Transverse colon (tissue), 4 donors: ENCODE measurements at places on chromosomes 12 and 14.
A peak's percentile ranks its signal among the peaks of the same experiment; 100 is the strongest.

GRCh38 chr12:110421701-110422100, 18.2 kb upstream of the ANAPC7 start:
- DNase-seq: no peak
- H3K4me1 ChIP-seq: peaks cover 3% of the 10 kb centered on the region
- H3K36me3 ChIP-seq: no peaks in the 10 kb centered on the region
- H3K4me3 ChIP-seq: no peak overlapping the region
- peak overlapping the region; percentile 48 for H3K27ac ChIP-seq

DNA sequence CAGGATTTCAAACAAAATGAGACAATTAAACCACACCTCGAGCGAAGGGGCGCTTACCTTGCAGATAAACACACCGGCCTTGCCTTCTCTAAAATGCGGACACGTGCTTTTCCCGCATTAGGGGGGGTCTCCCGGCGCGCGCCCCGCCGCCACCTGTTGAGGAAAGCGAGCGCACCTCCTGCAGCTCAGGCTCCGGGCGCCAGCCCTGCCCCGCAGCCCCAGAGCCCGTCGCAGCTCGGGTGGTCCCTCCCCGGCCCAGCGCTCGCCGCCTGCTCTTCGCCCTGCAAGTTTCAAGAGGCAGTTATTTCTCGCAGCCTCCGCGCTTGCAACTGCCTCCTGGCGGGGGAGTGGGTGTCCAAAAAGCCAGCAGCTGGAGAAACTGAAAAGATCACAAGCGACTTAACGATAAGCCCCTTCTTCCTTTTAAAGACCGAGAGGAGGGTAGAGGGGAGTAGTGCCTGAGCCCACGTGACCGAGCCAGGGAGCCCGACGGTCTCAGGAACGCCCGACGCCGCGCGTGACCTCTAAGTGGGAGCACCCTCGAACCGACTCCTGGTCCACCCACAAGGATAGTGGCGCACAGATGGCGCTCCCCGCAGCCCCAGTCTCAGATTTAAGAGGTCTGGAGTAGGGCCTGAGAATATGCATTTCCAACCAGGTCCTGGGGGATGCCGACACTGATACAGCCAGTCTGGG, at the start of gene ESR2:
TSS of gene ESR2 (minus strand) at position 396 of the 696 bp plus-strand sequence. CDS start 11,386 bp downstream, outside the sequence.
- no peaks in the 10 kb centered on the region for H3K36me3 ChIP-seq
- H3K4me3 ChIP-seq: peak within 1 kb of the TSS; percentile 41
- peaks cover 15% of the 10 kb centered on the region for H3K4me1 ChIP-seq
- peak; percentile 37 for DNase-seq
- peaks cover 45% of the 10 kb centered on the region for H3K27me3 ChIP-seq
- H3K27ac ChIP-seq: peak within 1 kb of the TSS; percentile 49

DNA sequence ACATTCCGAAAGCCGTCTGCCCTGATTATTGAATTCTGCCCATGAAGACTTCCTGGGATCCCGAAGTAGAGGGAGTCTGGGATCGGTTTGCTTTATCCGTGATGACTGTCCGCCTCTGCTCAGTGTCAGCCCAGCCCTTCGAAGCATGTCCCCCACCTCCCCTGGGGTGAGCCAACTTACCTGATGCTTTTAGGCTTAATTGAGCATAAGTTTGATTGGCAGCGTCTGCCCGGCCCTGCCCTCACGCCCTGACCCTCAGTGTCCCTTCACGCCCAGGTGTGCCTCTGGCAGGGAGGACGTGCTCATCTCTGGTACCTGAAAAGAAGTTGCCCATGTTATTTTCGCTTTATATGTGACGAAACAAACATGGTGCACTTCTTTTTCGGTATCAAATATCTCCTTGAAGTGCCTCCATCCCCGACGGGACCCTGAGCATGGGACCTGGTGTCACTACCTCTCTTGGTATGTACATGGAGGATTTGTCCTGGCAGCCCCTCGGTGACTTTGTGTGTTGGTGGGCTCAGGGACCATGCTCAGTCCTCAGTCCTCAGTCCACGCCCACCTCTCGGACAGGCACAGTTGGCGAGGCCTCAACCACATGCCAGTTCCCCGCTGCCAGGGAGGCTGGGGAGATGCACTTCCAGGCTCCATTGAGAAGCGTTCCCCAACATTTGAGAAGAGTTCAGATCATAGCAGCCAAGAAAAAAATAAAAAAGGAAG, 130.1 kb upstream of the RTL1 start:
- H3K4me3 ChIP-seq: no peak overlapping the region
- H3K27ac ChIP-seq: no peak overlapping the region
- DNase-seq: no peak
- no peaks in the 10 kb centered on the region for H3K36me3 ChIP-seq

DNA sequence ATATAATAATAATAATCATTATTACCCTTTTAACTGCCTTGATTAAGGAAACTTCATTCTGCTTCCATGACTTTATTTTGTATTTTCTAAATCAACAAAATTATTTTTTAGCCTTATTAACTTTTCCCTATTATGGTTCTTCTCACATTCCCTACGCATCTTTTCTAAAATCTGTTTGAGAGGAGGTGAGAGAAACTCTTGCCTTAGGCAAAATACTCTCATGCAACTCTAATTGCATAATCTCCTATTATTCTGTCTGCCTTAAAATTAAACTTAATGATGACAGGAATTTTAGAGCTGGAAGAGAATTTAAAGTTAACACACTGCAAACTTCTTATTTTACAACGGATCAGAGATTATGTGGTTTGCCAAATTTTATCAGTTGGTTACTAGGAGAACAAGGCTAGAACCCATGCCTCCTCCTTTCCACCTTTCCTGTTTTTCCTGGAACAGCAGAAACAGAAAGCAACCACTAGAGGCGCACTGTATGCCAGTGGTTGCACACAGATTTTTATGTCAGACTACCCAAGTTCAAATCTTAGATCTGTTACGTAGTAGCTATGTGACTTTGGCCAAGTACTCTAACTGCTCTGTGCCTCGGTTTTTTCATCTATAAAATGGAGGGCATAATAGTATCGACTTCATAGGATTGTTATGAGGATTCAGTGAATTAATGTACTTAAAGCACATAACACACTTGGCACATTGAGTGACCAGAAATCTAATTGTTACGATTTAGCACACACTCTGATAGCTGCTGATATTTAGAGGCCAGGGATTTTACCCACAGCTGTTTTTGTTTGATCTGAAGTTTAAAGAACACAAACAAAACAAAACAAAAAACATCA, 4.3 kb upstream of the BRMS1L start:
- H3K27me3 ChIP-seq: no peaks in the 10 kb centered on the region
- no peak overlapping the region for H3K4me3 ChIP-seq
- no peaks in the 10 kb centered on the region for H3K4me1 ChIP-seq
- no peaks in the 10 kb centered on the region for H3K36me3 ChIP-seq
- no peak overlapping the region for H3K27ac ChIP-seq

GRCh38 chr14:85442996-85443395, 86.9 kb upstream of the FLRT2 start:
- H3K4me1 ChIP-seq: no peaks in the 10 kb centered on the region
- H3K4me3 ChIP-seq: no peak overlapping the region
- no peaks in the 10 kb centered on the region for H3K27me3 ChIP-seq
- H3K36me3 ChIP-seq: no peaks in the 10 kb centered on the region
- no peak for DNase-seq

DNA sequence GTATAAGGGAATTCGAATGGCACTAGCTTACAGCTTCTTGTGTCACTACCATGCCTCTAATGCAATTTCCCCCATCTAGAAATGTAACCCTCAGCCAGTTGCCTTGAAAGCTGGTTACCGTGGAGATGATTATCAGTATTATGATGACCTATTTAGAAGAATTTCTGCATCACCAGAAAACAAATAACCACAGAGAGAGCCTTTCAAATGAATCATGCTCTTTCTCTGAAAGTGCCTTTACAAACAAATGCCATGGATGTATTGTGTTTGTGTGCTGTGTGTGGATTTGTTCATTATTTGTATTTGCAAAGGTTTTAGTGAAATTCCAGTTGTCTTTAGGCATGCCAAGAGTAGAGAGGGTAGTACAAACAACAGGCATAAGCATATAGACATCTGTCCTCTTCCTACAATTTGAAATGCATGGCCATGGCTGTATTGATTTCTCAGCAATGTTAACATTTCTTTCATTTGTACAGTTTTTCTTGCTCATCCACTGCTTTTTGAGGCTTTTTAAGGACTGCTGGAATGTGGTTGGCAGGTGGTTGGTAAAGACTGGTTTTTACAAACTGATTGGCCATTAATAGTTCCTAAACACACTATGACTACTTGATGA, 266.5 kb downstream of the PAWR start:
- no peak overlapping the region for H3K4me3 ChIP-seq
- H3K27ac ChIP-seq: no peak overlapping the region
- DNase-seq: no peak
- H3K27me3 ChIP-seq: no peaks in the 10 kb centered on the region

DNA sequence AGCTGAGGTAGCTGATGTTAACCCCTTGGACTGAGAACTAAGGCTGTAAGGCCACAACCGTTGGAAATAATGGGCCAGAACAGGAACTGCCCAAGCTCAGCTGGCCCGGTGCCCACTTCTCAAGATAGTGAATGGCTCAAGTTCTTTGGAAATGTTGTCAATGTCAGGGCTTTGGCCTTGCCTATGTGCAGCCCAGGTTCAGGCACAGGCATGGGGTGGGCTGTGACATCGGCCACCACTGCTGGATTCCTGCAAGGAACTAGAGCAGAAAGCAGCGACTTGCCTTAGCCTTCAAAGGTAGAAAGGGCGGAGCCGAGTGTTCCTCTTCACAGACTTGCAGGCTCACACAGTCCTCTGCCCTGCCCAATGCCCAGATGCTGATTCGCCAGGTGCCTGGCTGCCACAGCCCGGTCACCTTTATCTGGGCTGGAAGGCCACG, 291.2 kb downstream of the ZFP36L1 start:
- H3K36me3 ChIP-seq: no peaks in the 10 kb centered on the region
- no peak for DNase-seq
- H3K4me3 ChIP-seq: no peak overlapping the region
- no peak overlapping the region for H3K27ac ChIP-seq
- no peaks in the 10 kb centered on the region for H3K27me3 ChIP-seq

- H3K27ac ChIP-seq: no peak overlapping the region
- no peaks in the 10 kb centered on the region for H3K4me1 ChIP-seq
- H3K27me3 ChIP-seq: no peaks in the 10 kb centered on the region
- H3K36me3 ChIP-seq: no peaks in the 10 kb centered on the region
Observed at GRCh38 chr14:99721792-99722516, 37.9 kb downstream of the CYP46A1 start.

DNA sequence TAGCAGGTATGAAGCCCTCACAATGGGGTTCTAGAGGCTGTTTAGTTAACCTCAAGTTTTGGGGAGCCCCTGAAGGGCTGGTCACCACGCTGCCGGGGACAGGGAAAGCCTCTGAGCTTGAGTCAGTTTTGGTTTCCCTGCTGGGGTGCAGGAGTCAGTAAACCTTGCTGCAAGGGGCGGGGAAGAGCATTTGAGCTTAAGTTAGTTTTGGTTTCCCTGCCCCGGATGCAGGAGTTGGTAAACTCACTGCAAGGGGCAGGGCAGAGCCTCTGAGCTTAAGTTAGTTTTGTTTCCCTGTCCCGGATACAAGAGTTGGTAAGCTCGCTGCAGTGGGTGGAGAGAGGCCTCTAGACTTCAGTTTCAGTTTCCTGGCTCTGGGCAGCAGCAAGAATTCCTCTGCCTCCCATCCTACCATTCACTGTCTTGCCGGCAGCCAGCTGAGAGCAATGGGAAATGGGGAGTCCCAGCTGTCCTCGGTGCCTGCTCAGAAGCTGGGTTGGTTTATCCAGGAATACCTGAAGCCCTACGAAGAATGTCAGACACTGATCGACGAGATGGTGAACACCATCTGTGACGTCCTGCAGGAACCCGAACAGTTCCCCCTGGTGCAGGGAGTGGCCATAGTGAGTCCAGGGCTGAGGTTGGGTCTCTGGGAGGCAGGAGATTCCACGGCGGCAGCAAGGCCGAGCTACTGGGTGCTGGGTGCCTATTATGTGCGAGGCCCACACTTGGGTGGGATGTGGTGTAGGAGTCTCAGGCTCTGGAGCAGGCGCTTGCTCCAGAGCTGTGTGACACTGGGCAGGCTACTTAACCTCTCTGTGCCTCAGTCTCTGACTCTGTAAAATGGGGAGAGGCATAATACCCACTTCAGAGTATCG, at the start of gene OAS2:
TSS of gene OAS2 (plus strand) at position 357 of the 878 bp plus-strand sequence. CDS start at position 447, 90 bp downstream.
- H3K36me3 ChIP-seq: no peaks in the 10 kb centered on the region
- H3K4me3 ChIP-seq: peak within 1 kb of the TSS; percentile 46
- peak; percentile 80 for DNase-seq
- no peaks in the 10 kb centered on the region for H3K4me1 ChIP-seq

GRCh38 chr14:61663312-61663979, 31.9 kb upstream of the HIF1A start:
- H3K27ac ChIP-seq: no peak overlapping the region
- no peak overlapping the region for H3K4me3 ChIP-seq
- H3K27me3 ChIP-seq: no peaks in the 10 kb centered on the region

- H3K4me1 ChIP-seq: no peaks in the 10 kb centered on the region
- H3K36me3 ChIP-seq: peaks cover 74% of the 10 kb centered on the region
- no peak overlapping the region for H3K27ac ChIP-seq
Observed at GRCh38 chr12:53518381-53518780, 11.1 kb upstream of the NPFF start.

DNA sequence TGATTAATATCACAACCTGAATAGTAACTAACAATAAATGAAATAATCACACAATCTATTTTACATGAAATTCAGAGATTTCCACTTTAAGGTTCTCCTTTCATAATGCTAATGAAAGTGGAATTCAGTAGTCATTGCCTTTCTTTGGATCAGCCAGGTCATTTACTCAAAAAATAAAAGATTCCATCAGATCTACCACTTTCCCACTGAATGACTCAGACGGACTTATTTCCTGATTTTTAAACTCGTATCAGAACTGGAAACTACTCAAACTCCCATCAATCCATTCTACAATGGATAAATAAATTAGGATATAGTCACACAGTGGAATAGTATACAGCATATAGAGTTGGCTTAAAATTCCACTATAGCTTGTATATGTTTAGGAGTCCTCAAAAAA, 237.1 kb downstream of the MED13L start:
- no peak overlapping the region for H3K4me3 ChIP-seq
- DNase-seq: no peak
- no peaks in the 10 kb centered on the region for H3K4me1 ChIP-seq
- no peaks in the 10 kb centered on the region for H3K36me3 ChIP-seq
- H3K27ac ChIP-seq: no peak overlapping the region

- no peaks in the 10 kb centered on the region for H3K27me3 ChIP-seq
- peaks cover 11% of the 10 kb centered on the region for H3K4me1 ChIP-seq
- no peaks in the 10 kb centered on the region for H3K36me3 ChIP-seq
- H3K27ac ChIP-seq: peak overlapping the region; percentile 16
Observed at GRCh38 chr12:19166387-19166786, 36.9 kb downstream of the PLEKHA5 start.
